ENCODE measurements at places on chromosomes 1 and 21.
A peak's percentile ranks its signal among the peaks of the same experiment; 100 is the strongest.

DNA sequence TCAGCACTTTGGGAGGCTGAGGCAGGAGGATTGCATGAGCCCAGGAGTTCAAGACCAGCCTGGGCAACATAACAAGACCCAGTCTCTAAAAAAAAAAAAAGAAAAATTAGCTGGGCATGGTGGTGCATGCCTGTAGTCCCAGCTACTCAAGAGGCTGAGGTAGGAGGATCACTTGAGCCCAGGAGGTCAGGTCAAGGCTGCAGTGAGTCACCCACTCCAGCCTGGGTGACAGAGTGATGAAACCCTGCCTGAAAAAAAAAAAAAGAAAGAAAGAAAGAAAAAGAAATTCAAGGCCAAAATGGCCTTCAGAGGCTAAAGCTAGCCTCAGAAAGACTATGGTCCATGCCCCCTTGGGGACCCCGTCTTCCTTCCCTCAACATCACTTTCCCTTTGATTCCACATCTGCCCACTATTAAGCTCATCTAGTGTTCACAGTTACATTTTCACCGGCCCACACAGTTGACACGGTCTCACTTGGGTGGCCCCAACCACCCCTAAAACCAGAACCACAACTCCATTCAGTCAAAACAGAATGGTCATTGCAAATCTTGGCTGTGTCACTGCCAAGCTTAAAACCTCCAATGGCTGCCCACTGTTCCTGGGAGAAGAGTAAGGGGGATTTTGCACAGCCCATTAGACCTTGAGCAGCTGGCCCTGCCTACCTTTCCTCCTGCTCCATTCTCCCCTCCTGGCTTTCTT, 2.1 kb upstream of the CAPN8 start:
- DNase-seq = no peak

- DNase-seq = no peak
These were observed 396.0 kb upstream of the USP24 start for GRCh38 chr1:55611123-55611522.

- peak; percentile 82 for DNase-seq
These were observed at the start of gene HMGN2 for GRCh38 chr1:26472320-26472900. Gene HMGN2 (plus strand): TSS chr1:26472440. CDS start chr1:26472613, 173 bp downstream.

DNA sequence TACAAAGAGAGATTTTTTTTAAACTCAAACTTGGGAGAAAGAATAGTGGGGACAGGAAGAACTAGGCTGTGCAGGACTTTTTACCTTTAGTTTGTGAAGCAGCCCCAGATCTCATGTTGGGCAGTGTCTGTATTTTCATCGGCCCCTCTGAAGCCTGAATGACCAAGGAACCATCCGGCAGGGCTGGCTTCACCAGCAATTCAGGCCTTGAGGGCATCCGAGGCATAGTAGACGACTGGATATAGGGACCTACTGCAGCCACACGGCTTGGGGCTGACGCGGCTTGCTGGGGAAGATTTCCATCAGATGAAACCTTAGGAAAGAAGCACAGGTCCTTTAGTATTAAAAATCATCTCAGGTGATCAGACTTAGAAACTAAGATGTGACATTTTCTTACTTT, 43.7 kb downstream of the TP53BP2 start:
- no peak for DNase-seq

DNA sequence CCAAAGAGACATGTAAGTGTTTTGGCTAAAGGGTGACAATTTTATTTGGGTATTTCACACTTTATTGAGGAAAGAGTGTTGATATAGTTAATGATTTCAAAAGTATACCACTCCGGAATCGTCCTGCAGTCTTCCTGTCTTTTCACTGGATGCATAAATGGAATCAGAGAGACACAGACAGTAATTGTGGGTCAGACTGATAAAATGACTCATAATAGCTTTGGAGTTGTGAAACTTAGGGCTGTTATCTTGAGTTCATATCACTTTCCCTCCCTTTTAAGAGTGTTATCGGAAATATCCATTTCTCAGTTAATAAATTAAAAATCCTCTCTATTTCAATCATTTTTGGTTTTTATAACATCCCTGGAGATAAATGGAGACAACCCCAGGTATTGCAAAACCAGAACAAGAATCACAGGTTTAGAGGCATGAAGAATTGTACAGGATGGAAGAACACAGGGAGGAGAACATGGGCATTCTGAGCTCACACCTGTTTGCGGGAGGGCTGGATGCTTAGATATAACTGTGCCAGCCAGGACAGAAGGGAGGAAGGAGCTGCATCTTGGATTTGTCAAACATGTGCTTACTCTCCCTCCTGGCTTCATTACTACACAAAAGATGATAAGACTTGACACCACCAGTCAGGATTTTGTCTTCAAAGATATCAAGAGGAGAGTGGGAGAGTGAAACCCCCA, 185.4 kb downstream of the LMO4 start:
- DNase-seq = no peak

- DNase-seq = no peak
These were observed 46.7 kb downstream of the PHC2 start for GRCh38 chr1:33384040-33384812.

GRCh38 chr1:82152356-82153271, 351.9 kb downstream of the ADGRL2 start:
- DNase-seq = no peak

- no peak for DNase-seq
These were observed 2.8 kb downstream of the ACTRT2 start for GRCh38 chr1:3024019-3024418.

DNA sequence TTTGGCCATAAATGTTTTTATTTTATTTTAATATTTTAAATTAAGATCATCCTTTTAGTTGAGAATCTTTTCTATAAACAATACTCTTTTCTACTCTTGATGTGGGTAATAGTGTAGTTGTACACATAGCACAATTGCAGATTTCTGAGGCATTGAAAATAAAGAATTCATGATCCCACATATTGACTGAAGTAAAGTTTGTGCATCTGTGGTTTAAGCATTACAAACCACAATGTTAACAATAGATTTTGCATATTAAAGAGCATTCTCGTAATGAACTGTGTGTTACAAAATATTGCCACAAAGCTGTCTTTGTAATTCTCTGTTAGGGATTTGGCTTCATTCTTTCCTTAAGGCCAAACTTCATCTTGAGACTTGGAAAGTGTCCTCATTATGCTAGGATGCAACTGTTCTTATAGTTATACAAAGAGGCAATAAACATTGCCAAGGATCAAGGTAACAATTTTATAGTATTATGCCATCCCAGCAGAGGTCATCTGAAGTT, 256.8 kb downstream of the OLFM3 start:
- no peak for DNase-seq

DNA sequence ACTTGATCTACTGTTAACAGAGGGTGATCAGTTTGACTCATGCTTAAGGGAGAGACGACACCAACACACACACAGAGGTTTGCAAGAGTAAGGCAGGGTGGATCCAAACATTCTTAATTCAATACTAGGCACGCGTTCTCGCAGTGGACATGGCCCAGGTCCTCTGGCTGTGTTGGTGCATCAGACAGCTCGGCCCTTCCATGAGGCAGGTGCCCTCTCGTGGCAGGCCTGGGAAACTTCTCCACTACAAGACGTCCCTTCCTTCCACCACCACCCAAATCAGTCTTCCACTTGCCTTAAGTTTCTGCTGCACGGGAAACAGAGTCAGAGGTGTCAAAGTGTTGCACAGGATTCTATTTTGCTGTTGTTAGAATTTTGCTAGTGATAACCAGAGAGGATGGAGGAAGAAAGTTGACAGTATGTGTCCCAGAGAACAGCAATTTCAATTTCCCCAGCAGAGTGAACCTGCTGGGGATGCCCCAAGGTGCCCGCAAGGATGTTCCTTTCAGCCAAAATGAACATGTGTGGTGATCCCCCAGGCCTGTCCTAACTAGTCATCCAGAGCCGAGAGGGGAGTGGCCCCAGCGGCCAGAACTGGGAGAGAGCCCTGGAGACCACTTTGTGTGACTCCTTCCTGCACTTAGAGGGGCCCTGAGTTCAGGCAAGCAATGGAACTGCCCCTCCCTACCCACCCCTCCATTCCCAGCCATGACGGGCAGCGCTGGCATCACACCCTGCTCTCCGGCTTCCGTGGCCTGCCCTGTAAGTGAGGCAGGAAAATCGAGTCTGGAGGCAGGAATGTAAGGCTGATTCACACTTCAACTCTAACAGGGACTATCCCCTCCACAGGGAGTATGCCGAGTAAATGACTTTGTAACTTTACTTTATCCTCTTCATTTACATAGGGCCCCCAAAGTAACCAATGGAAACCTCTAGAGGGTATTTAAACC, 34.8 kb downstream of the MX1 start:
- peak; percentile 23 for DNase-seq

DNA sequence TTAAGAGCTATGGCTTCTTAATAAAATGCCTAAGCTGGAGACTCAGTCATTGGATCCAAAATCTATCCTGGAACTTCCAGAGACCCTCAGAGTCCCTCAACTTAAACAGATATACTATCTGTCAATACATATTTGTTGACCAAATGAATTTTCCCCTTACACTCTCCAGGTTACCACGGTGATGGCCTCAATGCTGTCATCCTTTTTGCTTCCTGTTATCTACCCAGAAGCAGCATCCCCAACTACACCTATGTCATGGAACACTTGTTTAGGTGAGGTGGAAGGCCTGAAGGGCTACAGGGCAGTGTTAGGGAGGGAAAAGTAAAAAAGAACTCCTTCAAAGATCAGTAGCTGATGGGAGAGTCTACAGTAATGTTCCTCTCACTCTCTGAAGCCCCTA, 4.4 kb upstream of the C1orf56 start:
- DNase-seq = no peak

GRCh38 chr1:221182791-221183533, 303.7 kb downstream of the HLX start:
- no peak for DNase-seq

- DNase-seq = peak; percentile 55
These were observed 6.6 kb upstream of the RNU1-2 start for GRCh38 chr1:16888860-16889816.

- DNase-seq = no peak
These were observed at the start of gene GBP4 for GRCh38 chr1:89198491-89199072. Gene GBP4 (minus strand): TSS chr1:89198942. CDS start chr1:89198834, 108 bp downstream.

DNA sequence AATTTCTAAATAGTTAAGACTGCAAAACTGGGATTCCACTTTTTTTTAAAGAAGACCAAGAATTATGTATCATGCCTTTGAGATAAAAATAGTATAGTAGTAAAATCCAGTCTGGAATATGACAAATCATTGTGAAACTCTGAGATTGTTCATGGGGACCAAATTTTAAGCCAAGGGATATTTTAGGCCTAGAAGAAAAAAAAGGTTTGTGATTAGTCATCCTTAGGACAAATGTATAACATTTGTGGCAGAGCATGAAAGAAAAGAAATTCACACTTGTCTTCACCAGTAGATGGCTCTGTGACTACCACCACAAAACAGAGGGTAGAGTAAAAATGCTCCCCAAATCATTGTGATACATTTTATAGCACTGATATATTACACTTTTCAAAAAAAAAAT, 226.1 kb downstream of the KCTD3 start:
- DNase-seq = no peak

- no peak for DNase-seq
These were observed 57.3 kb downstream of the SLC37A1 start for GRCh38 chr21:42570841-42571387.

DNA sequence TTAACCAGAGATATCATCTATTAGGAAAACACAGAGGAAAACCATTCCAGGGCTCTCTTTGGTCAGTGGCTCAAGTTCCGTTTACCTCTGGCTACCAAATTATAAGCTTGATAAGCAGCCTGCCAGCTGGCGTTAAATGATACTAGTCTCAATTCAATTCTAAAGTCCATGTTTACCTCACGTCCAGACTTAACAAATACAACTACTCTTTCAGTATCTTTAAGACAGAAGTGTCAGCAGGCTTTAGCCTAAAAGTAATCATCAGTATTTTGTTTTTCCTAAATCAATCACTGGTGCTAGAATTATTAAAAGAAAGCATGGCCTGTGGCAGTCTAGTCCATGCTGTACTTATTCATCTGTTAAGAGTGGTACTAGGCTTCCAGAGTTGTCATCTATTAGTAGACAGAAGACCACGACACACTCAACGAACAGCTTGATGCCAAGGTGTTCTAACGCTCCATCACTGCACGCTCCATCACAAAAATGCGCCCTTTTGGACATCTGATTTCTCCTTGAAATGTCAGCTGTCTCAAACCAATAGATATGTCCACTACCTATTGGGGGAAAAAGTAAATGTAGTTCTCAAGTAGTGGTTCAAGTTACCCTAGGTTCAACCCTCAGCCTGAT, 1.5 kb downstream of the IVNS1ABP start:
- DNase-seq = no peak

DNA sequence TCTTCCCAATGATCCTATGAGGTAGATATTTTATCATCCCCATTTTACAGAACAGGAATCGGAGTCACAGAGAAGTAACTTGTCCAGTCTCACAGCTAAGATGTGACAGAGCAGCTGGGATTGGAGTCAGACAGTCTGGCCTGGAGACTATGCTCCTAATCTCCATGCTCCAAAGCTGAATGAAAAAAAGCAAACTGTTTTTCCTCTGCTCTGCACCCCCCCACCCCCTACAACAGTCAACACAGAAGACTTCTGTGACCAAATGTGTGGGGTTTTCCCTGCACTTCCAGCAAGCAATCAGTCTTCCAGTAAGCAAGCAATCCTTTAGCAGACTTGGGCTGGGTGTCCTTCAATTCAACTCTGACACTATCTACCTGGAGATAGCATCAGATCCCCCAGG, 33.2 kb downstream of the KIRREL1 start:
- no peak for DNase-seq

GRCh38 chr1:19395678-19396192, 83.6 kb downstream of the SLC66A1 start:
- DNase-seq = no peak

DNA sequence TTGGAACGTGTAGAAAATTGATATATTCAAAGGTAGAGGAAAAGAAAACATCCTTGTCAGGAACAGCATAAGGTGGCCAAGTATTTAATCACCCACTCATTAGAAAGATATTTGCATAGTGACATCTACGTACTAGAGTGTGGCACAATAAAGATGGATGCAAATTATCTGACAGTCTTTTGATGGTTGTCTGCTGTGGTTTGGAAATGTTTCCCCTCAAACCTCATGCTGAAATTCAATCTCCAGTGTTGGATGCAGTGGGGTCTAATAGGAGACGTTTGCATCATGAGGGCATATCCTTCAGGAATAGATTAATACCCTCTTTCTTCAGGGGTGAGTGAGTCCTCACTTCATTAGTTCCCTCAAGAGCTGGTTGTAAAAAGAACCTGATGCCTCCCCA, 34.1 kb upstream of the RUNX1 start:
- no peak for DNase-seq

DNA sequence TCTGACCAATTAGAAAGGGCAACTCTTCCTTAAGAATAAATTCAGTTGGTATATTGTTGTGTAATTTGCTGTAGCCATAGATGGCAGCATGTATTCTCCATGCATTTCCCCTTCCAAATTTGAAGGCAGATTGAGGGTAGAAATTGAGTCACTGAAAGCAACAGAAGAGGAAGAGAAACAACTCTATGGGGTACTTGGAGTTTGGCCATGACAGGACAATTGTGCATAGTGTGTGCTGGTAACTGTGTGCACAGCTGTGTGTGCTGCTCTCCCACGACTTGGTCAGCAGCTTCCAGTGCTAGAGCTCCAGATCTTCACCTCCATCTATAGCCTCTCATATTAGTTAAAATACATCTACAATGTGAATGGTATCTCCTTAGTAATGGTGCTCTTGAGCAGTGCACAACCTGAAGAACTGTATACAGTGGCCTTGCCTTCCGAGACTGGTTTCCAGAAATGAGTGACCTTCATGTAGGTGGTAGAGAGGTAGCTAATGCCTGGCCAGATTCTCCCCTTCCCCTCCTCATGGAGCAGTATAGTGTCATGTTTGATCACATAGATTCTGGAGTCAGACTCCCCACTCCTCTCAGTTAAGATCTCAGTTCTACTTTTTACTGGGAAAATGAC, 882 bp upstream of the FCAMR start:
- no peak for DNase-seq

Measured in stimulated activated CD4-positive, alpha-beta T cell treated with anti-CD3 and anti-CD28 coated beads, TNF-alpha, amount 100 ng/mL, for 24 hours (primary cell).